ENCODE measurements at places on chromosomes 16 and 17.

DNA sequence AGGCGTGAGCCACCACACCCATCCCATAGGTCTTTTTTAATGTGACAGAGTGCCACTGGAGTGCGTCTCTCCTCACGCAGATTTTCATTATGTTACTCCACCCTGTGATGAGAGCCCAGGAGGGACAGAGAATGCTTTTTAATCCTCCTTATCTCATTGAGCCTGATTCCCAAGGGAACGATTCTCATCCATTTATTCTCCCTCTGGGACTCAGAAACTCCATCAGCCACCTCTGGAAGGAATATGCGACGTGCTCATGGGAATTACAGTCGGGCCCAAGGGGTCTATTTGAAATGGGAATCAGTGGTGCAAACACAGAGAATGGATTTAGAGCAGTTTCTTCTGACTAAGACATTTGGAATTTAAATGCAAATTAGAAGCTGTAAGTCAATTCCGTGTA lies 155.9 kb upstream of the HSBP1 start:
- no peak for DNase-seq

GRCh38 chr17:57539529-57540301 lies 205.4 kb downstream of the CCDC182 start:
- DNase-seq: no peak

GRCh38 chr16:17053536-17054160 lies 417.1 kb downstream of the XYLT1 start:
- DNase-seq: no peak

DNA sequence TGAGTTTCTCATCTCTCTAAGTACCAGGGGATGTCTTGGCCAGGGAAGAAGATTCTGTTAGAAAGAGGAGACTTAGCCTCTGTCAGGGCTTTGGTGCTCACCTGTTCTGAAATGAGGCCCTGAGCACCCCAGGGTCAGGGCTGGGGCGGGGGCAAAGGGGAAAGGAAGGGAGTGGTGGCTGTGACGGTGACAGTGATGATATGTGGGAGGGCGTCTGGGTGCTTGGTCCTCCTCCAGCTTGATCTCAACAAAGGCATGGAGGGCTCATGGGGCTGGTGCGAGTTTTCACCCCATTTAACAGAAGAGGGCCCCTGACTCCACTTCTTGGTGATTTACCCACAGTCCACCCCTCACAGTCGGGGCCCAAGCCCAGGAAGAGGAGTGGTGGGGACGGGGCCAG lies 15.1 kb downstream of the SOX8 start:
- DNase-seq: no peak

DNA sequence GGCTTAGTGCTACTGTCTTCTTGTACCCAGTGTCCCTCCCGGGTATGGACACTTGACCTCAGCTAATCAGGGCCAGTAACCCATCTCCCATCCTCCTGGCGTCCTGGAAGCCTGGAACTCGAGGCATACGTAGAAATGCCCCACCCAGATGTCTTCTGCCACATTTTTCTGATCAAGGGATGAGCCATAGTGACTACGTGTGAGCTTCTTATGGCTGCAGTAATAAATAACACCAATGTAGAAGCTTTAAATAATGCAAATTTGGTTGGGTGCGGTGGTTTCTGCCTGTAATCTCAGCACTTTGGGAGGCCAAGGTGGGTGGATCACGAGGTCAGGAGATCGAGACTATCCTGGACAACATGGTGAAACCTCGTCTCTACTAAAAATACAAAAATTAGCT lies 3.0 kb upstream of the KCNG4 start:
- no peak for DNase-seq

DNA sequence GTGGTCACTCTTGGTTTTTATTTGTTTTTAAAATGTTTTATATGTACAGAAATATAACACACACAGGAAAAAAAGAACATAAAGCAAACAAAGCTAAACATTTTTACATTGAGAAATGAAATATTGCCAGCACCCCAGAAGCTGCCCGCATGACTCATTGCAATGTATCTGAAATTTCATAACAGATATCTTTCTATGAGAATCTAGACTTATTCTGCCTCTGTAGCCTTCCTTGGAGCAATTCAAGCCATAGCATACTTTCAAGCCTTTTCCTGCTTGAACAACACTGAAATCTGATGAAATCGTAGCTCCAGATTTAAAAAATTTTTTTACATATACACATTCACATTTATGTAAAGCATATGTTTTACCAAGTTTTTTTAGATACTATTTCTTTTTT lies 86.9 kb downstream of the RBBP6 start:
- no peak for DNase-seq

- no peak for DNase-seq
Measured at GRCh38 chr17:1323336-1323735, 43.9 kb downstream of the TRARG1 start.

DNA sequence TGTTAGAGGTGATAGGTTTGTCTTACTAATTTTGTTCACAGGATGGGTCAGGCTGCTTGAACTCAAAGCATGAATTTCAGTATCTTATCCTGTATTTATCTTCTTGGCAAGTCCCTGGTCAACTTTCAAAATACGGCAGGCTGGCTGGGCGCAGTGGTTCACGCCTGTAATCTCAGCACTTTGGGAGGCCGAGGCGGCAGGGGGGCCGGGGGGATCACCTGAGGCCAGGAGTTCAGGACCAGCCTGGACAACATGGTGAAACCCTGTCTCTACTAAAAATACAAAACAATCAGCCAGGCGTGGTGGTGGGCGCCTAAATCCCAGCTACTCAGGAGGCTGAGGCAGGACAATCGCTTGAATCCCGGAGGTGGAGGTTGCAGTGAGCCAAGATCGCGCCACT lies 25.0 kb upstream of the RSL1D1 start:
- DNase-seq: no peak

- DNase-seq: no peak
Measured at GRCh38 chr17:28574526-28574925, 2.2 kb downstream of the ALDOC start.

DNA sequence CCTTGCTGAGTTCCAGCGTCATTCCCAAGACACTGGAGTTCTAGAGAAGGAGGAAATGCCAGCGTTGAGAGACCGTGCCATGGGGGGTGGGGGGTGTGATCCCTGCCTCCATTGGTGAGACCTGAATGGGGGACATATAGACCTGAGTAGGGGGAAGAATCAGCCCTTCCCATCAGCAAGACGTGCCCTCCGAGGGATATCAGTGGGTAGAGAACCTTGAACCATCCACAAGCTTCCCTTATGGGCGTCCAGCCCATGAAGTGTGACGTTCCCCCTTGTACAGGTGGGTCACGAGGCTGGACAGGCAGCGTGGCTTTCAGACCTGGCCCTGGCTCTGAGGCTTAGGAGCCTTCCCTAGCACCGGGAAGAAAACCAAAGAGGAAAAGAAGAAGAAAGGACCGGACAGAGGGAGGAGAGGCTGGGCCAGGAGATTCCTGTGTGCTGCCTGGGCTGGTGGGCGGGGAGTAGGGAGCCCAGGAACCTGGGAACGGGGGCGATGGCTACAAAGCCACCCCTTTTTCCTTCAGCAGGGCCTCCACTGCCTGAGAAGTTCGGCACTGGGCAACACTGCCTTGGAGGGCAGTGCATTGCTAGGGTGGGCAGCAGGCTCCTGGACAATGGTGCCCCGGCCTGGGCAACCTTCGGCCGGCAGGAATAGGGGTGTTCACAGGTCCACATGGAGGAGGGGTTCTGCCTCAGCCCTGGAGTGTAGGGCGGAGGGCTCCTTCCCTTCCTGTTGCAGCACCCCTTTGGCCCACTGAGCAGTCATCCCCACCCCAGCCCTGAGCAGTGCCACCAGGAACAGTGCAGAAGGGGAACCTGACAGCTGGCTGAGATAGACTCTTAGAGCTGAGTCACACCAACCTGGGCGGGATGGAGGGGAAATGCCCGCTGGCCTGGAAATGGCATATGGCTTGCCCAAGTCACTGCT lies 7.2 kb downstream of the RAB11FIP4 start:
- no peak for DNase-seq

DNA sequence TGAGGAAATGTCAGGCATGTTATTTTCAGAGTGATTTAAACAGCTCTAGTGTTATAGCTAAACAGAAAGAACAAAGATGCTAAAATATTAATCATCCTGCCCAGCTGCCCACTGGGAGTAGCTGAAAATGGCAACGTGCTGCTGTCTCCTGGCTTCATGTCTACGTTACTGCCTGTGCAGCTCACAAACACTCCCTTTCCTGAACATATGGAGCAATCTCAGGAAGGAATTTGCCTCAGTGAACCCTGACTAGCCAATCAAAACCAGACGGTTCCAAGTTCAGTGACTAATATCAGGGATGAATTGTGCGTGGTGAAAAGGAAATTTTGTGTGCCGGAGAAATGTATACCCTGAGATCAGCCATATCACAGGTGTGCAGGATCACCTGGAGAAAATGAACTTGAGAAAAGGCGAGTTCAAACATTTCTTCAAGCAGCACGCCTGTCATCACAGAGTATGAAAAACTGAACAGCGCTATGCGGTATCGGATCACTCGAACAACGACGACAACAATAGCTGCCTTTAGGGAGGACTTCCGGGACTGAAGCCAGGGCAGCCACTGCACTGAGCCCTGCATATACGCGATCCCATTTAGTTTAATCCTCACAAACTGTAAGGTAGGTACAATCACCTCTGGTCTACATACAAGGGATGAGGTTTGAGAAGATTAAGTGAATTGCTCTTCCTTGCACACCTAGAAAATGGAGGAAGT lies 110.3 kb downstream of the STX8 start:
- DNase-seq: no peak

DNA sequence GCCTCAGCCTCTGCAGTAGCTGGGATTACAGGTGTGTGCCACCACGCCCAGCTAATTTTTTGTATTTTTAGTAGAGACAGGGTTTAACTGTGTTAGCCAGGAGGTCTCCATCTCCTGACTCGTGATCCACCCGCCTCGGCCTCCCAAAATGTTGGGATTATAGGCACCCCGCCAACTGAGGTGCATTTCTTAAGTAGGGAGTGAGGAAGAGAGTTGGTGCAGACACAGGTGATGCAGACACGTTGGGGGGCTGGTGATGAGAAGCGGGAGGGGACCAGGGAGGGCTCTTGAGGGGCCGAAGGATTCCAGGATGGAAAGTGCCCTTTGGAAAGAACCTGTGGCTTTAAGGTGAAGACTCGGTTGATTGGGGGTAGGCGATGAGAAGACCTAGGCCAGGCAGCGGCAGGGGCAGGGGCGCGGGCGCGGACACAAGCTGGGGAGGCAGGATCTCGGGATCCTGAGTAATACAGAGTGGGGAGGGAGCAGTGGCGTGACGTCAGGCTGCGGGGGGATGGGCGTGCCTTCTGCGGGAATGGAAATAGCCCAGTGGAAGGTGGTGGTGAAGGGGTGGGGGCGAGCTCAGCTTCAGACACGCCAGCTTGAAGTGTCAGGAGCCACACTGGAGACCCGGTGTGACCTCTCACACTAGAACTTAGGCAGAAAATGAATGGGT lies 2.5 kb upstream of the ATP6V0C start:
- no peak for DNase-seq

- no peak for DNase-seq
Measured at GRCh38 chr17:17416400-17417360, 60.1 kb upstream of the MED9 start.

DNA sequence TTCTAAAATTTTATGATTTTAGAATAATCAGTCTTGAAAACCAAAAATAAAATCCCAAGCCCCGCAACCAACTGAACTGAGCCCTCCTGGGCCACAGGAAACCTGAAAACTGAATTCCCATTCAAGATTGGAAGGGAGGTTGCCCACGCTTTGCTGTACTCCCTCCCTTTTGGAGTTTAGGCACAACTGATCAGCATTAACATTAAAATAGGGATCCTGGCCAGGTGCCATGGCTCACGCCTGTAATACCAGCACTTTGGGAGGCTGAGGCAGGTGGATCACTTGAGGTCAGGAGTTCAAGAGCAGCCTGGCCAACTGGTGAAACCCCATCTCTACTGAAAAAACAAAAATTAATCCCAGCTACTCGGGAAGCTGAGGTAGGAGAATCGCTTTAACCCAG lies 52.7 kb upstream of the NETO2 start:
- no peak for DNase-seq

- DNase-seq: no peak
Measured at GRCh38 chr17:7403043-7403726, 712 bp downstream of the TMEM256 start.
